Activated naive CD8-positive, alpha-beta T cell treated with anti-CD3 and anti-CD28 coated beads for 36 hours (primary cell): ENCODE measurements at places on chromosomes 16 and 17.

- DNase-seq, result no peak
Observed at GRCh38 chr17:28573040-28573380, 1.7 kb upstream of the PIGS start.

DNA sequence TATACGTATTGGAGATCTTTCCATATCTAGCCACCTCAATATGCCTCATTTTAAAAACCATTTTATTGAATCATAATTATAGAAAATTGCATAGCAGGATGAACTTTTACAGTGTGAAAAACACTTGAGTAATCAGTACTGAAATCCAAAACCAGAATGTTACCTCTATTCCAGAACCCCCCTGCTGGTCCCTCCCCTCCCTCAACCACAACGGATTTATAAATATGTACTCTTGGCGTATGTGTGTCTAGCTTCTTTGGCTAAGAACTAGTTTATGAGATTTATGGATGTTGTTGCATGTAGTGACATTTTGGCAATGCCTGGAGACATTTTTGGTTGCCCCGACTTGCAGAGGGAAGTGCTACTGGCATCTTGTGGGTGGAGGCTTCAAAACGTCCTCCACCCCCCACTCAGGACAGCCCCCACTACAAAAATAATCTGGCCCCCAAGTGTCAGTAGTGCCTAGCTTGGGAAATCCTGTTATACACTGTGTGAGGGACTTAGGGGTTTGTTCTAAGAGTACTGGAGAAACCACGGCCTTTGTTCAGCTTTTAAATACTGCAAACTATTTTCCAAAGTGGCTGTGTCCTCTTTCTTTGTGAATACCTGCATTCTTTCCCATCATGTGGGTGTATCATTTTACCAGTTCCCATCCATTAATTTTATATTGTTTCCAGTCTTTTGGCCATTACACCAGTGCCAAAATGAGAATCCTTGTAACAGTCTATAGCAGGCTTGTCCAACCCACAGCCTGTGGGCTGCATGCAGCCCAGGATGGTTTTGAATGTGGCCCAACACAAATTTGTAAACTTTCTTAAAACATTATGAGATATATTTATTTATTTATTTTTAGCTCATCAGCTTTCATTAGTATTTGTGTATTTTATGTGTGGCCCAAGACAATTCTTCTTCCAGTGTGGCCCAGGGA is 23.7 kb downstream of the ITPRIPL2 start:
- DNase-seq, result no peak

DNA sequence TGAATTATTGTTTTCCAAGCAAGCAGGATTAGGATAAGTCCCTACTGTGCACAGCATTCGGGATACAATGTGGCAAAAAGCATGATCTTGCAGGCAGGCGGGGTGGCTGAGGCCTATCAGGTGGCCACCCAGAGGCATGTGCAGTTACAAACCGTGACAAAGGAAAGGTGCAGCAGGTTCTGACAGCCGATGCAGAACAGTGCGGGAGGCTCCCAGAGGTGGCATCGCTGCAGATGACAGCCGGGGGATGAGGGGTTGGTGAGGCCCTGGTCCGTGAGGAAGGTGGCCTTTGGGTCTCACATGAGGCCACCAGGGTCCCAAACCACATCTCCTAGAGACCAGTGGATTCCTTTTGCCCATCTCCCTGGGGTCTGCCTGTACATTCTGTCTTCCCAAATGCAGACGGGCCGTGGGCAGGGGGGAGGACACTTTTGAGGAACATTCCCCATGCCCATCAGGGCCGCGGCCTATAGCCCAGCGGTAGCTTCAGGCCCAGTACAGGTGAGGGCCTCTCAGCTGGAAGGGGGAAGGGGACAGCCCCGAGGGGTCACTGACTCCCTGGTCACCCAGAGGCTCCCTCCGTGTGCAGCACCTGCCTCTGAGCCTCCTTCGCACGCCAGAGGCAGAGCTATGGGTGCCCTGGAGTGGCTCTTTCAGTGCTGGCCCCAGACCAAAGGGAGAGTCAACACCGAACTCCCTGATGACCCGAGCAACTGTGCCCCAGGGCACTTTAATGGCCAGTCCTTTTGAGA is 85.1 kb downstream of the SOCS1 start:
- no peak for DNase-seq

GRCh38 chr17:82323514-82324234 is 6.3 kb upstream of the CD7 start:
- no peak for DNase-seq

- no peak for DNase-seq
Observed at GRCh38 chr17:11250161-11250560, 9.1 kb downstream of the SHISA6 start.

DNA sequence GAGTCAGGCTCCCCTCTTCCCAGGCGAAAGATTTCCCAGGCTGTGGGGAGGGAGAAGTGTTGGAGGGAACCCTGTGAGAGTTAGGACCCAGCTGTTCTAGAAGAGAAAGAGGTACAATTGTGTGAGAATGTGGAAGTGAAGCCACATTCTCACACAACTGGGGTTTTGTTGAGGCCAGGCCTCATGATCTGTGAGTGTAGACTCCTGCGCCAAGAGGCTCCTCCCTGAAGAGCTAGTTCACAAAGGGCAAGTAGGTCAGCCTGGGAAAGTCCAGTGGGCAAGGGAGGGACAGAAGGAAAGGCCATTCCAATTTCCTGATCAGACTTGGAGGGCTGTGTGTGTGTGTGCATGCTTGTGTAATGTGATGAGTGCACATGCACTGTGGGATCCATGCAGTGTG is 15.2 kb downstream of the CD300LF start:
- DNase-seq, result no peak

GRCh38 chr17:64278614-64279013 is 15.6 kb upstream of the TEX2 start:
- DNase-seq, result no peak

DNA sequence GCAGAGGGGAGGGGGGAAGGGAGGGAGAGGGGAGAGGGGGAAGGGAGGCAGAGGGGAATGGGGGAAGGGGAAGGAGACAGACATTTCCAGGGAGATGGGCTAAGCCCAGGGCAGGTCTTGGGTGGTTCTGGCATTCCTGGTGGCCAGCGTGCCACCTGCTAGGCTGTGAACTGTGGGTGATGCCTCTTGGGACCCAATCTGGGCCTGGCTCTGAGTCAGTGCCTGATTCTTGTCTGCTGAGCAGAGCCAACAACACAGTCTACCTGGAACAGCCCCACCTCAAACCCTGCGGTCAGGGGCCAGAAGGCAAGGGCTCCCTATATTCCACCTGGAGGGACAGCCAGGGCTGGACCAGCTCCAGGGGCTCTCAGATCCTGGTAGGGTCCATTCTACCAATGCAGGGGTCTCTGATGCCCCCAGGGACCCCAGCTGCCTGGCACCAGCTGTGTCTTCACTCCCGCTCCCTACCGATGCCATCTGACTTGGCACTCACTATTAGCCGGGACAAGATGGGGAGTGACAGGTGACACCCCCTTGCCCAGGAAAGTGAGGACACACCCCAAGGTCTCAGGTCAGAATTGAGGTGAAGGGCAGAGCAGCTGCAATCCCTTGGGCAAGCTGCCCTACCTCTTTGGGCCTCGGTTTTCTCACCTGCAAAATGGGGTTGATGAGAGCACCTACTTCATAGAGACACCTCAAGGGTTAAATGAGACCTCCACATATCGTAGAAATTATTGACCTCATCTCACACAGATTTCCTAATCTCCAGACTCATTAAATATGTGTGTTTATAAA is 87.2 kb downstream of the LITAF start:
- DNase-seq, result no peak

DNA sequence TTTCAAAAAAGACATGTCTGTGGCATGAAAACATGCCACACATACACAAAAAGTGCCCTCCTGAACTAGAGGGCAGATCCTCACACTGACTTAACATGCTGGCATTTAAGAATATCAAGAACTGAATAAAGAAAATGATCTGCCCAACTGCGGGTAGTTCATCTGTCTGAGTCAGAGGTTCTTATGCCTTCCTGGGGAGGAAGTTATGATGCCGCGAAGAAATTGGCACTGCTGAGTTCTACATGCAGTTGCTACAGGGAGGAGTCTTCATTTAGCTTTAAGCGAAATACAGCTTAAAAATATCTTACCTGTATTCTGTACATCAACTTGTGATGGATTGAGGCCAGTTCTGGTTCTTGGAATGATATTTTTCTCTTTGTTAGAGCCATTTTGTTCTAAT is 6.3 kb downstream of the ALDH3A2 start:
- no peak for DNase-seq

- DNase-seq, result no peak
Observed at GRCh38 chr17:72121164-72122009, 567 bp downstream of the SOX9 start.

- DNase-seq, result peak; percentile 25
Observed at GRCh38 chr17:44362949-44363612, 572 bp downstream of the FAM171A2 start.

DNA sequence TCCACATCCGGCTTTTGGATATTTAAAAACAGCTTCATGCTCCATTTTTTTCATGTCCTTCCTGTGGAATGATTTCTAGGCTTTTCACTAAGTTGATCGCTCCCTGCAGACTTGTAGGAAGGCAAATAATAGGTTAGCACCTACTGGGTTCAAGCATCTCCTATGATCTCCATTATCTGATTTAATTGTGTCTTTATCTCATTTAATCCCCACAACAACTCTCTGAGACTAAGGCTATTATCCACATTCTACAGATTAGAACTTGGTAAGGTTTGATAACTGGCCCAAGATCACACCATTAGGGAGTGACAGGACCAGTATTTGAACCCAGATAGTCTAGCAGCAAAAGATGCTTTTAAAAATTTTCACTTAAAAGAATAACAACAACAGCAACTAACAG is 46.2 kb upstream of the HOXB9 start:
- no peak for DNase-seq

- DNase-seq, result no peak
Observed at GRCh38 chr16:58639230-58639629, 9.6 kb upstream of the CNOT1 start.

DNA sequence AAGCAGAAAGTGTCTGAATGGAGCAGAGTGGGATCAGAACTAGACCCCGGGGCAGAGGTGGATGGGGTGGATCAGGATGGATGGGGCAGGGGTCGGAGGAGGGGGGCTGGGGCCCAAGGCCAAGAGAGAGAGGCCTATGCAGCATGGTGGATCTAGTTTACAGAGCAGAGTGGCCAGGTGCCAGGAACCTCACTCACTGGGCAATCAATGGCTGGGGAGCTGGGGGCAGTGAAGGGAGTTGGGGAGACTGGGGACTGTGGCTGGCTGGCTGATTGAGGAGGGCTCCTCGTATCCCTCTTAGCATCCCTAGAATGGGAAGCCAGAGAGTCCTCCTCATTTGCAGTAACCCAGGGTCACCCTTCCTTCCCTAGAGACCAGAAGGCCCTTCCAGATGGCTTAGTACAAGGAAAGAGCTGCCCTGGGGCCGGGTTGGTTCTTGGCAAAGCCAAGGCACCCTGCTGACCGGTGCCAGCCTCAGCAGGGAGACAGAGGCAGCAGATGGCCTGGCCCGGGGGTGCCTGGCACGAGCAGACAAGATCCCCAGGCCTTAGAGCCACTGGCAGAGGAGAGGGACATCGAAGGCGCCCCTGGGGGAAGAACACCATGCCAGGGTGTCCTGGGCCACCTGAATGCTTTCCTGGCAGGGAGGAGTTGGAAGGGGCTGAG is 36.8 kb downstream of the SRCIN1 start:
- no peak for DNase-seq

DNA sequence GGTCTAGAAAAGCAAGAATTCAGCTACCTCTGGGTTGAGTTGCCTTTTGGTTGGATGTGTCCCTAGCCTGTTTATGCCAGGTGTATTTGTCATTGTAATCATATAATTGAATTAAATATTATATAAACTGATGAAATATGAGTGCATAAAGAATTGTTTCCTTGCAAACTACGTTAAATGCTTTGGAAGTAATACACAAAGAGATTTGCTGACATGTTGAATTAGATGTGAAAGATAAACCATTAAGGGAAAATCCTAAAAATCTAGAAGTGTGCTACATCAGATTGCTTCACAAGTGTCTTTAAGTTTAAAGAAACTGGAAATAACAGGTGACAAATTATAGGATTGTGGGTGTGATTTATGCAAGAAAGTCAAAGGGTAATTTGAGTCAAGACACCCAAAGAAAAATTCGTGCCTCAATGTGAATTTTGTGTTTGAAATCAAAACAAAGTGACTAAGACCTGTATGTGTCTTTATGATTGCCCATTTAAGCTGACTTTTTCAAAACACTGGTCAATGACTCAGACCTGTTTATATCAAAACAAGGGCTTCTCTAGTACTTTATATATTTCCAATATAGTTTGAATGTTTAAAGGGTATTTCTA is 5.1 kb upstream of the PYY start:
- no peak for DNase-seq

DNA sequence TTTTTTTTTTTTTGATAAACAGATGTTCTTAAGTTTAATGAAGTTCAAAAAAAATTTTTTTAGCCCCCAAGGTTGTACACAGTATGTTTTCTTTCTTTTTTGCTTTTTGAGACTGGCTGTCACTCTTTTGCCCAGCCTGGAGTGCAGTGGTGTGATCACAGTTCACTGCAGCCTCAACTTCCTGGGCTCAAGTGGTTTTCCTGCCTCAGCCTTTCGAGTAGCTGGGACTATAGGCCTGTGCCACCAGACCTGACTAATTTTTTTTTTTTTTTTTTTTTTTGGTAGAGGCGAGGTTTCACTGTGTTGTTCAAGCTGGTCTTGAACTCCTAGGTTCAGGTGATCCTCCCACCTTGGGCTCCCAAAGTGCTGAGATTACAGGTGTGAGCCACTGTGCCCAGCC is 12.8 kb downstream of the ITGAE start:
- DNase-seq, result no peak

DNA sequence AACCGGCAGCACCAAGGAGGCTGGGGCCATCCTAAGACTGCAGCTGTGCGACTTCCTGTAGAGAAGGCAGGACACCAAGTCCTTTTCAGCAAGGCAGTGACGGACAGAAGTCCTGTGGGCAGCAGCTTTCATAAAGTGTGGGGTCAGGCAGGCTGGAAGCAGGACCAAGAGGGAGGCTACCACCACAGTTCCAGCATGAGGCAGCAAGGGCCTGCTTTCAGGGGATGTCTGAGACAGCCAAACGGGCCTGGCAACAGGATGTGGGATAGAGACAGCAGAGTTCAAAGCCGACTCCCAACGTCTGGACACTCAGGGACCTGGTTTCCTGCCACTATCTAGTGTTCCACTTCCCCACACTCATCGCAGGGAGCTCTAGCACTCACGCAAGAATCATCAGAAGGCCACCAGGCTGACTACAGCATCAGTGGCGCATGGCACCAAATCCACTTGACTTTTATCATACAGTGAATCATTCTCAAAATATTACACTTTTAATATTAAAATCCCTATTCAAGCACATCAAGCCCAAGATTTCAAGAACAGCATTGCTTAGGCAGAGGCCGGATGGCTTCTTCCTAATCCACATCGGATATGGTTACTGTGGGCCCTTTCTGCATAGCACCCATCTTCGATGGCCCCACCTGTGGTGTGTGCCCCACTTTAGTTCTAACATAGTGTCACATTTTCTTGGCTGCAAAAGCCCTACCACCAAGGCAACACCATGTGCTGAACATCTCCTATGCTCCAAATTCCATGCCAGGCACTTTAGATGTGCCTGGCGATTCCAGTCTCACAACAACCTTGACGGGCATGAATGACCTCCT is 5.2 kb downstream of the USP7 start:
- DNase-seq, result peak; percentile 36

- DNase-seq, result no peak
Observed at GRCh38 chr16:51757505-51757904, 606.4 kb upstream of the SALL1 start.
